ENCODE measurements at places on chromosomes 1 and 21. TPM values are rescaled to one million over a fixed set of nuclear protein-coding genes. Genes with fewer than 3 reads are reported as not detected.

The DNM3 gene
- 1.5 TPM for total RNA-seq

The DUSP23 gene
- 21.9 TPM for total RNA-seq

The FCRL5 gene
- 0.11 TPM for total RNA-seq

The RPE65 gene
- not detected for total RNA-seq

DNA sequence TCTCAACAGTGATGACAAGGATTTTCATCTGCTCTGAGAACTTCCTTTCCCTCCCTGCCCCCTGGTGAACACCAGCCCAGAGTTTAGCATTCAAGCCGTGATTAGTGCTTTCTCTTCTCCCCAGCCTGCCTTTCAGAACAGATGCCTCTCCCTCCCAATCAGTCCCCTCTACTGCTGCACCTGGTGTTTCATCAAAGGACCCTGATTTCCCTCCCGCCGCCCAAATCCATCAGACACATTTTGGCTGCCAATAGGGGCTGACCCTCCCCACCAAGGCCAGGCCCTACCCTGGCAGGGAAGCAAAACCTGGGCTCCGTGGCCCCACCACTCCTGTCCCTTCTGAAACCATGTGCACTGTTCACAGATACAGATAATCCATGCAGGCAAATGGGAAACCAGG lies 34.0 kb upstream of the KLHDC7A start:
- no peak for DNase-seq

- no peak for DNase-seq
These were observed 77.7 kb downstream of the SLC16A1 start for GRCh38 chr1:112878321-112878720.

DNA sequence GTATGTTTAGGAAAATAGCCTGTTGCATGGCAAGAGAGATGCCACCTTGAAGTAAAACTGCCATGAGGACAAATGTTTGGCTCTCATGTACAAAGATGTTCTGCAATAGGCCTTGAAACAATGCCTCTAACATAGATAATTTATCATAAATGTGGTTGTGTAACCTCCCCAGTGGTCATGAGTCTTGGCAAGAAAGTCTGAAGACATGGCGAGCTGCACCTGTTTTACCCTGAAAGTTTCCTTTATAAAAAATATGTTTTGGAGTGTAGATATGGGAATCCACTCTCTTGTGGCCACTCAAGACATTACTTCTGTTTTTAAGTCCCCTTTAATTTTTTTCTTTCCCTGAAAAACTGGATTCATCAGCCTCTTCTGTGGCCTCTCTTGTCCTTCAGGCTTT lies 2217.1 kb downstream of the NCAM2 start:
- no peak for DNase-seq

DNA sequence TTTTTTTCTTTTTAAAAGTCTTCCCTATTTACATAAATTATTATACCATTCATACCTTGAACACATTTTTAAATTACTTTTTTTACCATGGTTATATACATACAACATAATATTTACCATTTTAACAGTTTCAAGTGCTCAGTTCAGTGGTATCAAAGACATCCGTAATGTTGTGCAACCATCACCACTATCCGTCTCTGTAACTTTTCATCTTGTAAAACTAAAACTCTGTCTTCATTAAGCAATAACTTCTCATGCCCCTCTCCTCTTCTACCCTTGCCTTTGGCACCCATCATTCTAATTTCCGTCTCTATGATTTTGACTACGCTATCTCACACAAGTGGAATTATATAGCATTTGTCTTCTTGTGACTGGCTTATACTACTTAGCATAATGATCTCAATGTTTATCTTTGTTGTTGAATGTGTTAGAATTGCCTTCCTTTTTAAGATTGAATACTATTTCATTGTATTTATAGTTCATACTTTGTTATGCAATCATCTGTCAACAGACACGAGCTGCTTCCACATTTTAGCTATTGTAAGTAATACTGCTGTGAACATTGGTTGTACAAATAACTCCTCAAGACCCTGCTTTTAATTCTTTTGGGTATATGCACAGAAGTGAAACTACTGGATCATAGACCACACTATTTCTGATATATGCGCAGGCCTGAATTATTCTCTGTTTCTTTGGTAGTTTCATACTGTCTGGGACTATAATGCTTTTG lies 689.5 kb upstream of the NCAM2 start:
- no peak for DNase-seq

The LORICRIN gene
- total RNA-seq = not detected

GRCh38 chr1:115229016-115229415 lies 109.0 kb downstream of the NGF start:
- no peak for DNase-seq

The ARHGEF16 gene
- total RNA-seq = not detected

The OPRD1 gene
- not detected for total RNA-seq

GRCh38 chr1:198883184-198883583 lies 244.3 kb downstream of the PTPRC start:
- no peak for DNase-seq

GRCh38 chr1:45803299-45803780 lies at the start of gene MAST2:
Gene MAST2, plus strand, starts transcription at chr1:45803612. Its CDS starts 284 bp downstream, at chr1:45803896.
- DNase-seq = peak; percentile 87

- DNase-seq = no peak
These were observed 10.0 kb downstream of the CATSPER4 start for GRCh38 chr1:26200413-26200812.

- no peak for DNase-seq
These were observed 129.0 kb upstream of the RUNX1 start for GRCh38 chr21:35178098-35178497.

GRCh38 chr1:116289193-116289592 lies 83.9 kb upstream of the ATP1A1 start:
- DNase-seq = no peak

The SLC1A7 gene
- not detected for total RNA-seq

- DNase-seq = no peak
These were observed 11.8 kb upstream of the TMEM39B start for GRCh38 chr1:32060914-32061313.

- no peak for DNase-seq
These were observed 6.8 kb downstream of the PKNOX1 start for GRCh38 chr21:42981214-42981523.

The UTP11 gene
- 39.5 TPM for total RNA-seq

DNA sequence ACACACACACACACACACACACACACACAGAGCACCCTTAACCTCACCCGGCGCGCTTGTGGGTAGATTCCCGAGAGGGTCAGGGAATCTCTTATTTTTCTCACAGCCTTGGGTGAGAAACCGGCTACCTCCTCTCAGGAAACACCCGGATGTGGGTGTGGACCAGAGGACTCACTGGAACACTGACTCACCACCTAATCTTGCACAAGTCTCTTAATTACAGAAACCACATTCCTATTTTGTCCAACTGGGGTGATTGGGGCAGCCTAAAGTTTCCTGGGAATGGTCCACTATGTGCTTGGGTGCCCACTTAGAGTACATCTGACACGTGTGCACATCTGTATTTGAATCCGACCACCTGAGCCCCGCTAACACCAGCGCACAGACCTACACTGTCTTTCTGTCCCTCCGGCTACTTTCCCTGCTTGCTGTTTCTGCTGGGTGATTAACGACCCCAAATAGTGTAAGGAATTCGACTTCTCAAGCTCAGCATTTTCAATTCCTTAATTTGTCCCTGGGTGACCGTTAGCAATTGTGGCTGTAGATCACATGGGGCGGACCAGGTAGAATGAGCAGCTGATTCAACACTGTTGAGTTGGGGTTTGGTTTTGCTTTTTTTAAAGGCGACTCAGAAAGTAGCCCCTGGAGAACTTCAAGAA lies 14.0 kb upstream of the TBX15 start:
- DNase-seq = no peak

The WNT3A gene
- total RNA-seq = not detected

DNA sequence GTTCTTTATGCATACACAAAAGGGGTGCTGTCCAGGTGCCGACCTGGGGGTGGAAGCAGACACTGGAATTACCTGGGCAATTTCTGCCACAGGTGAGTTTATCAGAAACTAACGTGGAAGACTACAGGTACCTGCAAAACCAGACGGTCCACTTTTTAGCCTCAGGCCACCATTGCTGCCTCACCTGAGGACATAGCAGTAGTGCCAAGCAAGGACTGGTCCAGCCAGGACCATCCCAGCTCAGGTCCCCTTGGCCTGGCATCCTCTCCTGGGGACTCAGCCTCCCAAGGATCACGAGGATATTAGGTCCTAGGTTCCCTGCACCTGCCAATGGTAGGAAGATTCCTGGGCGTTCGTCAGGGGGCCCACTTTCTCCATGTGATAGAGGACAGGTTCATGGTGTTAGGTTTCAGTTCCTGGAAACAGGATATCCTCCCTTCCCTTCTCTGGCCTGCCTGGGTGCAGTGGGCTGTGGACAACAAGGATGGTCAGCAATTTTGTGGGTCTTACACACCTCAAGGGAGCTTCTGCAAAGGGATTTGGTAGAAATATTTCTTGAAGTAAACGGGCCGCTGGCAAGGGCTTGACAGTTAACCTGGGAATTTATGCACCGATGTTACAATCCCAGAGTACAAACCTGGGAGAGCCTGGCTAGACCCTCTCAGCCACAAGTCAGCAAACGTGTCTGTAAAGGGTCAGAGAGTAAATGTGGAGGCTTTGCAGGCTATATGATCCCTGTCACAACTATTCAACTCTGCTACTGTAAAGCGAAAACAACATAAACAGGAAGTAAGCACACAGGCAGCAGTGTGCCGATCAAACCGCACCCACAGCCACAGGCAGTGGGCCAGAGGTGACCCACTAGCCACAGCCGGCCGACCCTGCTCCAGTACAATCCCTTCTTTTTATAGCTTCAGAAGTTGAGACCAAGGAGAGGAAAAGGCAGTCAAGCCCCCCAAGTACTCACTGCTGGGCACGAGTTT lies 71.4 kb upstream of the RAB4A start:
- peak; percentile 47 for DNase-seq

DNA sequence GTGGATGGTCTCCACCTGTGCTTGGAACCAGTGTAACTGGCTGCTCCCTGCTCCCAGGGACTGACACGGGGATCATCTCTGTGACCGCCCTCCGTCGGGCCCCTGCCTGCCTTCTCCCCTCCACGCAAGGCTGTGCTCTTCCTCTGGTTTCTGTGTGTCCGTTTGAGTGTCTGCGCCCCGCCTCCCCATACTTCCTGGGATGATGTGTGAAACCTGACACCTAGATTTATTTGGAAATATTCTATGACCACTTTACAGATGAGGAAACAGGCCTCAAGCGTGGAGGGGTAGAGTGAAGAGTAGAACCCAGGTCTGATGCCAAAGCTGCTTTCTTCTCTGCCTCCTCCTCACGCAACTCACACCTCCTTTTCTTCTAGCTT lies 24.3 kb downstream of the LDLRAP1 start:
- no peak for DNase-seq

DNA sequence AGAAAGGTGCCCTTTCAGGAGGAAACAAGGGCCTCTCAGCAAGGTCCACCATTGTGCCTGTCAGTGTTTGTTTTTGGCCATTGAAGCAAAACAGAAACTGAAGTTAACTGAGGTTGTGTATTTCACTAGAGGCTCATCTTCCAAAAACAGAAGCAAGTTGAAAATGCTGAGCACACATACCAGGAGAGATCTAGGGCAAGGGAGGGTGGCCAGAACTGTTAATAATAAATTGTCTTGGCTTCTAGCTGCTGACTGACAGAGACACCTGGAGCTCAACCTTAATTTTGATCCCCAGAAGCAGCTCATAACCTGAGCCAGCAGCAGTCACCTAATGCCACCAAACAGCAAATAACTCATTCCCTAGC lies 5.2 kb downstream of the AGMAT start:
- DNase-seq = no peak

The OR2M3 gene
- not detected for total RNA-seq

DNA sequence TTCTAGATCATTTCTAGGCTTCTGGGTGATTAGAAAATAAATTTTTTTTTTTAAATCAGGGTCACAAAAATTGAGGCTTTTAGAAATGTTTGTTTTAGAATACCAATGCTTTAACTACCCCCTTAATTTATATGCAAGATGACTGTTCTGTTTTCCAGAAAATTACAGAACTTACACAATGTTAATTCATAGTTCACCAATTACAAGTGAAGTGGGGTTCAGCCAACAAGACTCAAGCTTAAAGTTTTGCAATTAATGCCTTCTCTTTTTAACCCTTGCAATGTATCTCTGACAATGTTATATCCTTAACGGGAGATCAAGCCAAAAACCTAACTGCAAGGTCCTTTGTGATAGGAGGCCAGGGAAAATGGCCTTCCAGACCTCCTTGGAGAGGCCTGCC lies 5.6 kb downstream of the PRELP start:
- no peak for DNase-seq

GRCh38 chr1:65044411-65044810 lies 78.1 kb upstream of the JAK1 start:
- DNase-seq = no peak

- no peak for DNase-seq
These were observed 55.0 kb upstream of the MACF1 start for GRCh38 chr1:39149509-39149908.

GRCh38 chr1:156599811-156600210 lies 1.5 kb downstream of the GPATCH4 start:
- DNase-seq = no peak

DNA sequence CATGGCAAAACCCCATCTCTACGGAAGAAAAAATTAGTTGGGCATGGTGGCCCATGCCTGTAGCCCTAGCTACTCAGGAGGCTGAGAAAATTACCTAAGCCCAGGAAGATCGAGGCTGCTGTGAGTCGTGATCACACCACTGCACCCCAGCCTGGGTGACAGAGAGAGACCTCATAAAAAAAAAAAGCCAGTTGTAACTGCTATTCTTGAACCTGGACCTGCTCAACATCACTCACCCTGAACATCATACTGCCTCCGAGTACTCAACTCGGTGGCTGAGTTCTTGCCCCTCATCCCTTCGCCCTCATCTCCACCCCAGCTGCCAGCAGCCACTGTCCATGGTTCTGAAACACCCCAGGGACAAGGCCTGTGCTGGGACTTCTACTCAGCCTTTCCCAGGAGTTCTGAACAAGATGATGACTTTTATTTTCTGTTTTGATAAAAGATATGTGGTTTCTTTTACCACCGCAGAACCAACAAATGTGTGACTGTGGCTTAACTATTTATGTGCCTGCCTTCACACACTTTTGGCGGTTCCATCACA lies 5.4 kb upstream of the DISP3 start:
- DNase-seq = peak; percentile 66

The CCDC30 gene
- 2.2 TPM for total RNA-seq

- DNase-seq = no peak
These were observed 50.1 kb downstream of the KLHDC7A start for GRCh38 chr1:18530587-18531502.

GRCh38 chr1:170893655-170894297 lies 41.6 kb upstream of the MROH9 start:
- DNase-seq = no peak

- DNase-seq = no peak
These were observed 64.1 kb upstream of the BMP8A start for GRCh38 chr1:39427374-39427773.
